Activated naive CD4-positive, alpha-beta T cell treated with anti-CD3 and anti-CD28 coated beads for 36 hours (primary cell): ENCODE measurements at places on chromosomes 6 and 20.

DNA sequence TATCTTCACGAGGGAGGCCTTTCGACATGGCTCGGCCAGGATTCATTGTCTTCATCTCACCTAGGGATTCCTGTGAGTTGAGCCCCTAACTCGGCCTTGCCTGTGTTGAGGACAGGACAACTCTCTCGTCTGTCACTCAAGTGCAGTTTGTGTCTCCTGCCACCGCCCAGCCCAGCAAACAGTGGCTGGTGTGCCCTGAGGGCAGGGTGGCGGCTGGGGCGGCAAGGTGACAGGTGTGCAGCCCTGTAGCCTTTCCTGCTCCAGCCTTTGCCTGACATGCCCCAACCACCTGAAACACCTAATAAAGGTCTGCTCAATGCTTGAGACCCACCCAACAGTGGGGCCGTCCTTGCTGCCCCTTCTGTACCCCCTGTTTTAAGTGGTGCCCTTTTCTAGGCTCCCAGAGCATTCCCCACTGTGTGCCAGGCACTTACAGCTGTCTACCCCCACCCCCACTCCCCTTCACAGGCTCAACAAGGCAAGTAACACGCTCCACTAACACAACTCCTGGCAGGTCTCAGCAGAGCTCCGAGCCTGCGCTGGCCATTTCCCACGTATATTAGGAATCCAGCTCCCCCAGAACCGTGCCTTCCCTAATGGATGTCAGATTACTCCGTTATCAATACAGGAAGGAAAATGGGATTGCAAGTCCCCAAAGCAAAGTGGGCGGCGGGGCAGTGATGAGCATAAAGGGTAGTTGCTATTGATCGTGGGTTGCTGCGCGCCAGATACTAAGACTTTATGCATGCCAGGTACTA lies 17.7 kb downstream of the GFRA4 start:
- DNase-seq, result no peak

GRCh38 chr6:166441325-166442078 lies 58.8 kb upstream of the MPC1 start:
- DNase-seq, result no peak

GRCh38 chr6:88380618-88381288 lies 214.6 kb upstream of the CNR1 start:
- DNase-seq, result no peak

DNA sequence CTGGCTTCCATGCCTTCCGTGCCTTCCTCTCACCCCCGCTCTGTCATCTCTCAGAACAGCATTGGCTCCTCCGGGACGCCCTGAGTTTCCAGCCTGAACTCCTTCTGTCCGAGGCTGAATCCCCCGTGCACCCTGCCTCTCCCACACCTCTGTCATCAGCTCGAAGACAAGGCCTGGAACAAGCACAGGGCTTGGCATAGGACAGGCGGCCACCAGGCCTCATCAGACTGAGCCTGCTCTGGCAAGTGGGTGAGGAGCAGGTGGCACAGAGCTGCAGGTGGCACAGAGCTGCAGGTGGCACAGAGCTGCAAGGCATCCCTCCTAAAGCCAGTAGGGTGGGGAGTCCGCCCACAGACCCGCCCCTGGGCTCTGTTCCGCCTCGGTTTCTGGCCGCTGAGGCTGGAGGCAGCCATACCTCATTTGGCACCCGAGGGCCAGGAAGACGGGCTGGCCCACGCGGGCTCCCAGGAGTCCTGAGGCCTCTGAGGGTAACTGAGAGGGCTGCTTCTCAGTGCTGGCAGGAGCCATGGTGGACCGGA lies 60.2 kb downstream of the EZR start:
- no peak for DNase-seq

DNA sequence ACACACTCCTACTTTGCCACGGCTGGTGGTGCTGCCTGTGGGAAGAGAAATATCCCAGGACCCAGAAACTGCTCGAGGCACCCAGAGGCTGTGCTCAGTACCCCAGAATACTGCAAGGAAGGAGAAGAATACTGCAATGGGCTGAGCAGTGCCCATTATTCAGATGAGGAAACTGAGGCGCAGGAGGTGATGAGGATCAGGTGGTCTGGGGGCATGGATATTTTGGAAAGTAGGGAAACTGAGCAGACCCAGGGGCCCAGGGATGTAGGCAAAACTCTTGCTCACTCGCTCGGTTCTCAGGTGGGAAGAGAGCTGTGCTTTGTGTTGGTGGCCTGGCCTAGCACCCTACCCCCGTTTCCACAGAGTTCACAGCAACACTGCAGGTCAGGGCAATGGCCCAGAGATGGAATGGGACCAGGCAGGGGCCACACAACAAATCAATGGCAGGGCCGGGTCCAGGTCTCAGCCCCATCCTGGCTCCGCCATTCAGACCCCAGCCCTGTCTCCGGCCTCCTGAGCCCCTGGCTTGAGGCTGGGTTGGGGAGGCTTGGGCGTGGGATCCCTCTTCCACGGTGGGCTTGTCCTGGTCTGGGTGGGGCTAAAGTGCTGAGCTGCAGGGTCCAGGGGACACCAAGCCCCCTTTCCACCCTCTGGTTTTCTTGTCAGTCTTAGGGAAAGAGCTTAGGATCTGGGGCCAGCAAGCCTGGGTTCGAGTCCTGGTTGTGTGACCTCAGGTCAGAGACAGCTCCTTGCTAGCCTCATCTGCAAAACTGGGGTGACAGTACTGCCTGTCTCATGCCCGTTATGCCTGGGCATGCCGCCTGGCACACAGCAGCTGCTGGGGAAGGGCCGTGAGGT lies 33.9 kb downstream of the SUN5 start:
- no peak for DNase-seq

- DNase-seq, result no peak
Measured at GRCh38 chr6:126232671-126233070, 107.2 kb upstream of the CENPW start.
